ENCODE measurements at places on chromosomes 2 and 18.

DNA sequence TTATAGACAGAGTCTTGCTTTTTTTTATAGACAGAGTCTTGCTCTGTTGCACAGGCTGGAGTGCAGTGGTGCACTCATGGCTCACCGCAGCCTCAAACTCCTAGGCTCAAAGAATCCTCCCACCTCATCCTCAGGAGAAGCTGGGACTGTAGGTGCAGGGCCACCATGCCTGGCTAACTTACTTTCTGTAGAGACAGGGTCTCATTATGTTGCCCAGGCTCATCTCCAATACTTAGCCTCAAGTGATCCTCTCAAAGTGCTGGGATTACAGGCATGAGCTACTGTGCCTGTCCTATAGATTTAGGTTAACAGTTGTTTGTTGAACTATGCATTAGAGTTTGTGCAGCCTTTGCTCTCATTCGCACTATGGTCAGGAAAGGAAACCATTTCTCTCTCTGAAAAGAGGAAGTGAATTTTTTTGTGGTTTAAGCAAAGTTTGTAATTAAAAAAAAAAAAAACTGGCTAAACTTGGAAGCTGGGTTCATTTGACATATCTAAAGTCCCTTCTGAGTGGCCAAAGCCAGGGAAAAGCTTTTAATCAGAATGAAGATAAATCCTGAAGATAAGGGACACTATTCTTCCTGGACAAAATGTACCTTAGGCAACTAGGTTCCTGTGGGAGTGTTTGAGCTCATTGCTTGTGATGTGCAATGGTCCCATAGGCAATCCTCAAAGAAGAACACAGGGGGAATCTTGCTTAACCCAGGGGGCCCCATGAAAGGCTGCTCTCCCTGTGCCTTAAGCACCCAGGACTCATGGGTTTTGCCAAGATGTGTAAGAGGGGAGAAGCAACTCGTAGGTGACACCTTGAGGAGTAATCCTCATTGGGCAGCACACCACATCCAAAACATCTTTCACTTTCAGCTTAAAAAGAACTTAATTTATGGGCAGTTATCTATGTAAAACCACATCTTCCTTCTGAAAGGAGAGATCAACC lies 201.7 kb downstream of the MREG start:
- DNase-seq = no peak

- DNase-seq = no peak
These were observed 21.2 kb upstream of the FZD5 start for GRCh38 chr2:207790898-207791297.

DNA sequence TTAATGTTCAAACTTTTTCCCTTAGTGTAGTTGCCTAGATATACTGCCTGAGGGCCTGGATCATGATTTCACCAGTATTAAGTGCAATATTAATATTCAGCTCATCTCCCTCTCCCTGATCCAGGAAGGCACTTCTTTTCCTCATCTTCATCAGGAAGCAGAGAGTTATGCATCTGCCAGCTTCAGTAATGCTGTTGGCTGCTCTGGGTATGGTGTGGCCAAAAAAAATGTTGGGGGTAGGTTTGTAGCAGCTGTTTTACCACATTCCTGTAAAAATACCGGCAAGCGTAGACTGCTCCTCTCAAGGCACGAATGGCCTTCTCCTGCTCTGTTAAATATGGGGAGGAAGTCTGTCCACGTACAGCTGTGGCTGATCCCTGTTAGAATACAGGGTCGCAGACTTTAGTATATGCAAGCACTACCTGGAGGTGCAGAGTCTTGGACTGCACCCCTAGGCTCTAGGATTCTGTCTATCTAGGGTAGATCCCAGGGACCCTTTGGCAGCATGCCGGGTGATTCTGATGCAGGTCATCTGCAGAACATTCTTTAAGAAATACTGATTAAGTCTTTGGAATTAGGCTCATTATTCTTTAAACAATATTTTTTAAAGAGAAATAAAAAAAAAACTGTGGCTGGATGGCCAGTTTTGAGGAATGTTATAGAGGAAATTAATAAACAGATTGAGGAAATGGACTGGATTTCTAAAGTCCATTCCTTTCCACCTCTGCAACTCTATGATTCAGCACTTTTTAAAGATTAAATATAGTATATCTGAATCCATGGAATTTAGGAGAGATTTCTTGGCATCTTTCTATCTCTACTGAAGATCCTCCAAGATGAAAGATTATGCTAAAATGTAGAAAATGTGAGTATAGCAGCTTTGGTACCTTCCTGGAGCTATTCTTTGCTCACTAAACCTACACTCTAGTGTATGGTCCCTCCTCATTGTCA lies 21.0 kb upstream of the GLS start:
- DNase-seq = no peak

DNA sequence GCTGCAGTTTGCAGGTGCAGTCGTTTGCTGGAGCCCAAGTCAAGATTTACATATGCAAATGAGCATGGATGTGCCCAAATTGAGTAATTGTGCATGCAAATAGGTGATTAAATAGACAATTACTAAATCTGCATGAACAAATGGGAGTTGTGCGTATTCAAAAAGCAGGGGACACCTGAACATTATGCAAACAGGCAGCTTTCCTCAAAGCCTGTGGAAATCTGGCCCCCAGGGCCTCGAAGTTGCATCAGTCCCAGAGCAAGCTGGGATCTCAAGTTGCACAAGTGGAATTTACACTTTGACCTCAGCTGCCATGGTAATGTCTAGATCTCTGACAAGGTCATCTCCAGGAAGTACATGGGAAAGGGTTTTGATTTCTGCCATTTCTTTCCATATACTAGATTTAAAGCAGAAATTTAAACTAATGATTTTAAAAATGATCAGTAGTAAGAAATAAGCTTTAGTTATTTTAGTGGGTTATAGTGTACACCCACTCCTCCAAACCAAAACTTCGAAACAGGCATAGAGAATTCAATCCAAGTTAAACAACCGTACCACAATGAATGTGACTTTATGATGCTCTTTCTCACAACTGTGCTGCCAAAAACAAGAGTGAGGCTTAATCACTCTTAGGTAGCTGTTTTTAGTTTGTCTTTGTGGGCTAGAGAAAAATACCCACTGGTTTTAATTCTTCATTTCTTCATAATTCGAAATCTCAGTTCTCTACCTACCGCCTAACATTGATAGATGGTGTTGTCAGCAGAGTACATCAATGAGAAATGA lies 110.7 kb downstream of the RND3 start:
- no peak for DNase-seq

GRCh38 chr2:105369777-105370690 lies 28.8 kb downstream of the FHL2 start:
- DNase-seq = peak; percentile 84

DNA sequence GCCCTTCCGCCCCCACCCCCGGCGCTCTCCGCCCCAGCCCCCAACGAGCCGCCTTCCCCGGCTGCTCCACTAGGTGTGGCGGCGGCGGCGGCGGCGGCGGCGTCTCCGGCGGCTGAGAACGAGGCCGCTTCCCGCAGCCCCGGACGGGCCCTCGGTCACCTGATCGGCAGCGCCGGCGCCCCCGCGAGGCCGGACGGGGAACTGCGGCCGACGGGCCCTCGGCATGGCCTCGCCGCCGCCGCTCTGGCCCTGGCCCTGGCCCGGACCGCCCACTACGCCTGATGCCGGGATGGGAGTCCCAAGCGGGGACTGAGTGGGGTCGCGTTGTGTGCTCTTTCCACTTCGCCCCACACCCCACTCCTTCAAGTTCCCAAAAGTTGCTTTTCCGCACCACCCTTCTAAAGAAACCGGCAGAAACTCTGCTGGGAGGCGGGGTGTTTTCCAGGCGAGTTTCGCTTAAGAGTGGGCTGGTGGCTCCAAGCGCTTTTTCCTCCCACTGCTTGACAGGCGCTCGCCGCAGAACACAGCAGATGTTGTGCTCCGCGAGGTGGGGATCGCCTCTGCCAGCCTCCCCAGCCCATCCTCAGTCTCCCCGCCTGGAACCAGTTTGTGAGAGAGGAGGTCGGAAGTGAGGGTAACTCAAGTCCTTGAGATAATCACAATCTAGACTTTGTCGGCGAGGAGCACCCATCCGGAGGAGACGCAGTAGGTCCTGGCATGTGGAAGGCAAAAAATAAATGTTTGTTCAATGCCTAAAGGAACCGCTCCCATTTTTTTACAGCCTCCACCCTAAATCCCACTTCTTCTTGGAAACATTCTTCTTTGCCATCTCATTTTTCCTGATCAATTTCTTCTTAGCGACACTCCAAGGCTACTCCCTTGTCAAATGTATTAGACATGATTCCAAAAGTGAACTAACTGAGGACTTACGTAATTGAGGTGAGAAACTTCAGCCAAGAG lies at the start of gene NCKAP1:
TSS of gene NCKAP1 (minus strand) at position 117 of the 960 bp plus-strand sequence. CDS start 358 bp downstream, outside the sequence.
- DNase-seq = peak; percentile 87

- no peak for DNase-seq
These were observed 33.5 kb downstream of the POLE4 start for GRCh38 chr2:74991977-74992376.

DNA sequence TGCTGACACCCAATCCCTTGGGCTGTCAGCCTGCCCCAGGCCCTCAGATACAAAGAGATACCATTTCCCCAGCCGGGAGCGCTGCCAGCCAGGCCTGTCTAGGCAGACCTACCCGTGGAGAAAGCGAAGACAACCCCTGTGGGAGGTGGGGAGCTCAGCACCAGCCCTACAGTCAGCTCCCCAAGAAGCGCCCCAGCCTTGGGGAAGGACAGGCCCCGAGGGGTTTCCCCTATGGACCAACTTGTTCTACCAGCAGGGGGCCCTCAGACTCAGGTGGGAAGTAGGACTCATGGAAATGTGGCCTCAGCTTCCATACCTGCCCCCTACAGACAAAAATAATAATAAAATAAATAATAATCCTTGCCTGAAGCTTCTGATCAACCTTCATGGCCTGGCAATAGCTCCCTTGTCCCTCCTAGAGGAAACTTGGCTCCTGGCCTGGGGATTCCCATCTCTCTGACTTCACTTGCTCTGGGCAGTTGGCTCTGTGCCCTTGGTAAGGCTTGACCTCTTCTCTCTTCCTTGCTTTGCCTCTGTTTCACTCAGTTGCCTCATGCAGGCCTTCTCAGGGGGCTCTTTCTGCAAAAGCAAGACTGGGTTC lies 7.0 kb downstream of the SLC35F6 start:
- DNase-seq = peak; percentile 75

DNA sequence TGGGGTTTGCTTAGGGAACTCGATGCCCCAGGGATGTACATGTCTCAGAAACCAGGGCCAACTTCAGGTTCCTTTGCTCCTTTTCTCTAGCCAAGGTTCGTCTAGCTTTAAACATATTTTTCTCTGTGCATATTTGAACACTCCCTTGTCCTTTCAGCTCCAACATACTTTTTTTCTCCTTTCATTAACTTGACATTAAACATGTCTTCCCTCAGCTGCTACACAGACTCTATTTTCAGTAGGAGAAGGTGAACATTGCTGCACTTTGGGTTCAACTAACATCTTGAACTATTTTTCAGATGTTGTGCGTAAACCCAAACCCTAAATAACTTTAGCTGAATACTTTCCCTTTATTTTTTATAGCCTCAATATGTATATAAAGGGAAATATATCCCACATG lies 212.9 kb downstream of the MTX2 start:
- no peak for DNase-seq

GRCh38 chr2:57291209-57291608 lies 755.4 kb upstream of the VRK2 start:
- no peak for DNase-seq

GRCh38 chr18:11324956-11325882 lies 175.8 kb upstream of the PIEZO2 start:
- no peak for DNase-seq

GRCh38 chr2:179051250-179051649 lies 1.3 kb upstream of the CCDC141 start:
- no peak for DNase-seq

DNA sequence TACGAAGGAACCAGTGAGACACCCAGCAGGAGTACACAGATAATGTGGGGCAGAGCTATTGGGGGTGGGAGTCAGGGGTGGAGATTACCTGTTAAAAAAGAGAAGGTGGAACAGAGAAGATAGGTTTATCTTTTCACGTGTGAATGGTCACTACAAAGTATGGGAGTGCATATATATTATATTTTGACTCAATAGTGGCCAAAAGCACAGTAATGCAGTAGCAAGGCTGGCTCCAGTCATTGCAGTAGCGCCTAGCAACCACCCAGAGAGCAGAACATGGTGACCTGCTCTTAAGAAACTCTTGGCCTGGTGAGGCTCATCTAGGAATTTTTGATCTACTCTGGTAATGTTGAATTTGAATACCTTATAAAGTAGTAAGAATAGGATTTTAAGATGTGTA lies 1.0 kb downstream of the IMPACT start:
- peak; percentile 22 for DNase-seq

- peak; percentile 2 for DNase-seq
These were observed 479.4 kb upstream of the TCF4 start for GRCh38 chr18:56067214-56067894.

- DNase-seq = no peak
These were observed 1330.0 kb upstream of the CELF4 start for GRCh38 chr18:38895560-38895959.

- DNase-seq = no peak
These were observed 318.5 kb downstream of the RAD51AP2 start for GRCh38 chr2:17199741-17200140.

- DNase-seq = no peak
These were observed 70.3 kb upstream of the ZSWIM2 start for GRCh38 chr2:186919296-186919695.

GRCh38 chr2:190748966-190749365 lies 100.1 kb downstream of the NAB1 start:
- DNase-seq = no peak

DNA sequence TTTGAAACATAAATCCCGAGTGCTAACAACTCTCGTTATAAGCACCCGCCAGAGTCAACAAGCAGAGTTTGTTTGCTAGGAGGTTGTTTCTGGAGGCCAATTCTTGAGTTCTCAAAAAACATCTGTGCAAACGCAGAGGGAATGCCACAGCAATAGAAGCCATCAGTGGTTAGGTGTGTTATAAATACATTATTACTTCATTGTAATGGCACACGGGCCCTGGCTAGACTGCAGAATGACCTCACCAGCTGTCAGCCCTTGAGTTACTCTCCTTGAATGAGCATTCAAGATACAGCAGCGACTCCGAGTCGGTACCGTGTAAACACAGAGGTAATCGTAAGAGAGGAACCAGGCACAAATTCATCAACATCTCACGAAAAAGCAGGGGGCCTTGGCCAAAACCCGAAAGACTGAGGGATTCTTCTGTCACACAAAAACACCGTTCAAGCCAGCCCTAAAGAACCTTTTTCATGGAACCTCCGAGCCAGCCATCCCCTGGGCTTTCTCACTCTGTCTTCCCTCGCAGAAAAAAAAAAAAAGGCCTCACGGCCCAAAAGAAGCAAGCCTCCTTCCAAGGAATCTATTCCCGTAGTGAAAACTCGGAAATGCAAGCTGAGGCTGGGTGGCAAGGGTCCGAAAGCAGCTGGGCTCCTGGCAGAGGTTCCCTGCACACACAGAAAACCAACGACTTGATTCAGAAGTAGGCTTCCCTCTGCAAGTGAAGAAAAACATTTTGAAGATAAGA lies 133.7 kb upstream of the MEIS1 start:
- DNase-seq = no peak

DNA sequence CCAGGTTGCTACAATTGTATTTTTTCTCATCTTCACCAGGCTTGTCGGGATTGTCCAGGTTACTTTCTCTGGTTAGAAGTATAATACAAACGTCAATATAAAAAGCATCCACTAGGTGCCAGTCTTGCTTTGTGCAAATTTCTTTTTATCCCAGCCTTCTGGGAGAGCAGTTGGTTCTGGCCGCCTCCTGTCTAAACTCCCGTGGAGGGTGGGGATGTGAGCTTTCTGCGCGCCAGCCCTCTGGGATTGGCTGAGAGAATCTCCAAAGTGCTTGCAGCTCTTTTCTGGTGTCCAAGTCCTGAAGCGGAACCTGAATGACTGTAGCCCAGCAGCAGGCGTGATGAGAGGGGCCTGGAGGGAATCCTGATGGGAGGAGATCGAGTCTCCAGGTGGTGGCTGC lies 22.4 kb upstream of the TOGARAM2 start:
- peak; percentile 90 for DNase-seq

Data from SK-MEL-5 (cell line).